ENCODE measurements at places on chromosomes 5 and 9.

- DNase-seq: no peak
Observed at GRCh38 chr5:1718669-1719068, 81.0 kb downstream of the MRPL36 start.

DNA sequence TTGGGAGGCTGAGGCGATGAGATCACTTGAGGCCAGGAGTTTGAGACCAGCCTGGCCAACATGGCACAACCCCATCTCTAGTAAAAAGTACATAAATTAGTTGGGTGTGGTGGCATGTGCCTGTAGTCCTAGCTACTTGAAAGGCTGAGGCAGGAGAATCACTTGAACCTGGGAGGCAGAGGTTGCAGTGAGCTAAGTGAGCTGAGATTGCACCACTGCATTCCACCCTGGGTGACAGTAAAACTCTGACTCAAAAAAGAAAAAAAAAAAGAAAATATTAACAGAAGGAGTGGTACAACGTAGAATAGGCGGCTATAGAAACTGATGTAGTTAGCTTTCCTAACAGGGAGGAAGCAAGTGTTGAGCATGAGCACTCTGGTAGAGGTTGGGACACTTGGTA, 59.9 kb downstream of the PBX3 start:
- no peak for DNase-seq

GRCh38 chr9:1747417-1747967, 267.7 kb upstream of the SMARCA2 start:
- no peak for DNase-seq

DNA sequence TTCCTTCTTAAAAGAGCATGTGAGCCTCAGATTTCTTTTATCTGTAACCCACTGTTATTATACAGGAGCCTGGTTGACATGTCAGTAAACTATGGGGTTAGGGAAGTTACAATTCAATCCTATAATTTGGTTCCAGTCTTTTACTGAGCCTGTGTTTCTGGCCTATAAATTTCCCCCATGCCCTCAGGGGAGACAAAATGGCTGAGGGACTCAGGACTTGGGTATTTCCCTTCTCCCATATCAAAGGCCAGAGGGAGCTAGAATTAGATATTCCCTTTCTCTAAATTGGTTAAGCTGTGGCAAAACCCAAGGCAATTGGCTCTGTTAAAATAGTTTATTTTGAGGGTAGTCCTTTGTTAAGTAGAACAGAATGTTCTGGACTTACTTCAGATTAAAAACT, 823.2 kb downstream of the TLE1 start:
- DNase-seq: no peak

DNA sequence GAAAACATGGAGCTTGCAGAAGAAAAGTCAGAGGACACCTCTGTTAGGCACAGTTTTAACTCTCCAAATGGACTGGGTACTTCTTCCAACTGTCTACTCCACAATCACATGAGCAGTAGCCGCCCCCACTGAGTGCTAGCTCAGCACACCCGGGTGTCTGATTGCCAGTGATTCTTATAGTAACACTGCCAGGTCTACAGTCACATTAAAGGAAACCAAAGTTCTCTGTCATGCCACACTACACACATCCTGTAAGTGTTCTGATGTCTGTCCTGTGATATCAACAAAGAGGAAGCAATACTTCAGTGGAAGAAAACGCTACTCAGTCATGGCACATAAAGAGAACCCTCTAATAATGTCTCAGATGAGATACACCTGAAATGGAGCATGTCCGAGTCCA, at the start of gene HAVCR2:
Gene HAVCR2, minus strand, starts transcription at position 69 of the 400 bp plus-strand sequence. Its CDS starts 61 bp downstream, at position 8.
- no peak for DNase-seq

GRCh38 chr9:7405924-7406604, 393.5 kb downstream of the DMAC1 start:
- no peak for DNase-seq

GRCh38 chr5:26530305-26530704, 508.1 kb downstream of the CDH9 start:
- DNase-seq: no peak

DNA sequence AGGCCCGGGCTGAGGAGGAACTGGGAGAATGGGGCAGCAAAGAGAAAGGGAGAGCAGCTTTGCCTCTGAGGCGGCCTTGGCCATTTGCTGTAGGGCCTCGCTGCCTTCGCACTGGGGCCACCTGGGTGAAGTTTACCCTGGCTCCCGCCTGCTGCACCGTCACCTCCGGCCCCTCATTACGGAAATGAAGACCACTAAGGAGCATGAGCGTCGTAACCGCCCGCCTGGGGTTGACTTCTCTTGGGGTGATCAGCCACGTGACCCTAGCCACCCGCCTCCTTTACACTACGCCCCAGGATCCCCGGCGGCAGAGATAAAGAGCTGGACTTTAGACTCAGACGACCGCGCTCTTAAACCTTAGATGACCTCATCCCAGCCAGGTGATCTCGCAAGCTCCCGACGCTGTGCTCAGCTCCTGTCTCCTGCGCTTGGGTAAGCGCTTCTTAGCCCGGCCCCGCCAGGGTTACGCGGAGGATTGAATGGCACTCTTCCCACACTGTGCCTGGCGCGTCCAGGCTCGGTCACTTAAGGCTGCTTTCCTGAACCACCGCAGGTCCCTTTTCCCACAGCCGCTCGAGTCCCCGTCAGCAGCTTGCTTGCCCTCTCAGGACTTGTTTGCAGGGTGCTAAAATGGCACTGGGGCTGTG, 107.9 kb upstream of the LARP1 start:
- DNase-seq: no peak

DNA sequence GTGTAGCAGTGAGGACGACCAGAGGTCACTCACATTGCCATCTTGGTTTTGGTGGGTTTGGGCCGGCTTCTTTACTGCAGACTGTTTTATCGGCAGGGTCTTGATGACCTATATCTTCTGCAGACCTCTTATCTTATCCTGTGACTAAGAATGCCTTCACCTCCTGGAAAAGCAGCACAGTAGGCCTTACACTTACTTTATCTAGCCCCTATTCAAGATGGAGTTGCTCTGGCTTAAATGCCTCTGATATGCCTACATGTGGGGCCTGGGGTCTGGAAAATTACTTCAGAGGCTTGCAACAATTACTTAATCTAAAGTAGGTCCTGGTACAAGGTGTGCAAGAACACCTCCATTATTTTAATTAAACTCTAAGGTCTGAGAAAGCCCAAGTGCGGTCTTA, 86.9 kb upstream of the IL12B start:
- DNase-seq: no peak

DNA sequence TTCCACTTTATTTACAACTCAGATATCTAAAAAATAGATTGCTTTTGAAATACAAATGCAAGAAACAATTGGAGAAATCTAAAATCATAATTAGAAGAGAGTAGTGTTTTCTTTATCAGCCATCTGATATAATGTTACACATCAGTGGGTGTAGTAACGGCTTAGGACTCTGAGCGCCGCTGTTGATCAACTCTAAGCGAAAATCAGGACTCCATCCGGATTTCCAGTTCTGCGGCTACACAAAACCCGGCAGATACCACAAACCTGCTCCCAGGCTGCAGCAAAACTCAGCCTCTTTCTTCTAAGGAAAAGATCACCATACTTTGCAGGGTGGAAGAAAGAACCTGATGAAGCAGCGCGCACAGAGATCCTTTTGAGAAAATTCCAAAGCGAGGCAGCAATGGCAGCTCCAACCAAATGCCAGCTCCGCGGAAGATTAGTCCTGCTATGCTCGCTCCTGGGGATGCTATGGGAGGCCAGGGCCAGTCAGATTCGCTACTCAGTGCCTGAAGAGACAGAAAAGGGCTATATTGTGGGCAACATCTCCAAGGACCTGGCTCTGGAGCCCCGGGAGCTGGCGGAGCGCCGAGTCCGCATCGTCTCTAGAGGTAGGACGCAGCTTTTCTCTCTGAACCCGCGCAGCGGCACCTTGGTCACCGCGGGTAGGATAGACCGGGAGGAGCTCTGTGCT, at the start of gene PCDHGA9:
Gene PCDHGA9, plus strand, starts transcription at position 226 of the 691 bp plus-strand sequence. Its CDS starts 175 bp downstream, at position 401.
- DNase-seq: no peak

DNA sequence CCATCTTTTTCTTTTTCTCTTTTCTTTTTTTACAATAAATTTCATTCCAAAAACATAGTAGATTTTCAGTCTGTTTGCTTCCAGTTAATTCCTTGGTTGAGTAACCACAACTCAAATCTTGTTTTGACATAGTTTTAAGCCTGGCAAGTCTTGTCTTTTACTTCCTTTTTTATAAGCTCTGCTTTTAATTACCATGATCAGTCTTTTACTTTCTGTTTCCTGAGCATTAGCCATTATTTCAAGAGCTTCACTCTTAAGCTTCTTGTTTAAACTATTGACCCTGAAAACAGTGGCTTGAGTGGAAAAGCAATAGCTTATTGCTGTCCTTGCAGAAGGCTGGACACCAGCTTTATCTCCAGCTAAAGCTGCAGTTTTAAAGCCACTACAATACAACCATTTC, 1363.3 kb downstream of the MAT2B start:
- no peak for DNase-seq

DNA sequence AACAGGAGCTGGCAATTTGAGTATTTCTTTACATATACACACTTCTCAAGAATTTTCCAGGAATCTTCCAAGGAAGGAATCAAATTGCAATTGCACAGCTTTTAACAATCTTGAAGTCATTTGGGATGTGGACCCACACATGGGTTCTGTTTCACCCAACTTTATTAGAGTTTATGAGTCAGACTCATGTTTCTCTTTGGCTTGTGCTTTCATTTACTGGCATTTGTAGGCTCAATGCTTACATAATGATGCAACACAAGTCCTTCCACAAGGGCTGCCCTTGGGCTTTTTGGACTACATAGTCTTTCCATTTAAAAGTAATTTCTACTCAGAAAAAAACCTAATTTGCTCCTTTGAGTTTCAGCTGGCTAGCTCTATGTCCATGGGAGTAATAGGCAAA, 4.6 kb upstream of the CDC37L1 start:
- no peak for DNase-seq

- no peak for DNase-seq
Observed at GRCh38 chr9:103941104-103941503, 153.0 kb upstream of the SMC2 start.

GRCh38 chr9:124256517-124257069, 1.2 kb upstream of the NEK6 start:
- peak; percentile 15 for DNase-seq

- DNase-seq: no peak
Observed at GRCh38 chr5:154031937-154032489, 6.7 kb downstream of the FAM114A2 start.

- no peak for DNase-seq
Observed at GRCh38 chr9:76772686-76773445, 8.6 kb downstream of the PCA3 start.

DNA sequence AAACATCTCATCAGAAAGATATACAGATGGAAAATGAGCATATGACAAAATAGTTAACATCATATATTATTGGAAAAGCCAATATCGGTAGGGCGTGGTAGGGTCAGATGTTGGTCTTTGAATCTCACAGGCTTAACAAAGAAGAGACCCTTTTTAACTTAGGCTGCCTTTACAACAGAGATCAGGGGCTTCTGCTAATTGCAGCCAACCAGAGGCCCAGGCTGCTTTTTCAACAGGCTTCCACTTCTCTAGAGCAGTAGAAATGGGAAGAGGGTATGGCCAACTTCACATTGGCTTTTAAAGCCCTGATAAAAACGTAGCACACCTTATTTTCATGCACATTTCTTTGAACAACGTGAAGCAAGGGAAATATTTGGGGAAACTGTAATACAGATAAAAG, 764.3 kb upstream of the CTNND2 start:
- DNase-seq: no peak

GRCh38 chr5:135850671-135851070, 16.2 kb downstream of the SLC25A48 start:
- no peak for DNase-seq

- no peak for DNase-seq
Observed at GRCh38 chr9:91789941-91790340, 160.1 kb downstream of the ROR2 start.

GRCh38 chr5:162323466-162323865, 255.9 kb downstream of the GABRG2 start:
- no peak for DNase-seq
